Left kidney (tissue), 8 donors: ENCODE measurements at places on chromosomes 3 and 15. TPM values are rescaled to one million over a fixed set of nuclear protein-coding genes. Genes with fewer than 3 reads are reported as not detected.

- DNase-seq: no peak
These were observed 109.9 kb downstream of the TBC1D5 start for GRCh38 chr3:17632401-17633100.

DNA sequence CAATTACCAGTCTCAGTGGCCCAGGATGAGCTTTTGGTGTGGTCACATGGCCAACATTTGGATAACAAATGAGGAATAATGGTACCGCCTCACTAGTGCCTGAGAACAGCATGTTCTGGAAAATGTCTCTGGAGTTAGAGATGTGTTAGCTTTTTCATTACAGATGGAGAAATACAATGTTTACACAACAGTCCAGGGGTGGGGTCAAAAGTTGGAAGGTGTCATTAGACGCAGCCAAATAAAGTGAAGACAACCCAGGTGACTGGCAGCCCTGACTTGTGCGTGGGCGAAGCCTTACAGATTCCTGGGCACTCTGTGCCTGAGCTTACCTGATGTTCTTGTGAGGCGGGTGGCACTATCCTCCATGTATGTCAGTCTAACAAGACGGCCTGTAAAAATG, 12.8 kb downstream of the IL17RB start:
- DNase-seq: no peak

Gene C3orf22
- polyA plus RNA-seq: 0.10 TPM

Gene PDZRN3
- 48.5 TPM for polyA plus RNA-seq

Gene ALDH1A2
- polyA plus RNA-seq: 284 TPM
